ENCODE measurements at places on chromosomes 6 and 20.

- DNase-seq: no peak
Observed at GRCh38 chr6:56958481-56958880, 3.6 kb downstream of the BEND6 start.

DNA sequence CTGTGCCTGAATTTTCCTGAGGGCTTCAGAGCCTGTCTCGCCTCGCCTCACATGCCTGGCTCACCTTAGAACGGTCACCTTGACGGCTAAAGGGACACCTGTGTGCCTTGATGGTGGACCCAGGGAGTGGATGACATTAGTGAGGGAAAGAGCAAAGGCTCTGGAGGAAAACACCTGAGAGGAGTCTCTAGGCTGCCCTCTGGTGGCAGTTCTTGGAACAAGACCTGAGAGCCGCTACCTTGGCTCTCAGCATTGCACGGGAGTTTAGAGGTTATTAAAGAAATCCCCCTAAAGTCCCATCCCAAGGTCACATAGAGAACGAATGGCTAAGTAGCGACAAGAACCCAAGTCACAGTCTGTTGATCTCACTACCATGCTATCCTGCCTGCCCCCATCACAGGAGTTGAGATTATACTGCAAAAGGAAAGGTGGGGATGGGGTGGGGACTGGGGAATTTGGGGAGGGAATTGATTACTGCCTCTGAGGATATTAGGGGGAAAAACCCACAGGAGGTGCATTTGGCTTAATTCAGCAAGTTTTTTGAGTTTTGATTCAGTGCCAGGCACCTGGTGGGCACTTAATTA, 7.9 kb upstream of the CDSN start:
- DNase-seq: no peak

DNA sequence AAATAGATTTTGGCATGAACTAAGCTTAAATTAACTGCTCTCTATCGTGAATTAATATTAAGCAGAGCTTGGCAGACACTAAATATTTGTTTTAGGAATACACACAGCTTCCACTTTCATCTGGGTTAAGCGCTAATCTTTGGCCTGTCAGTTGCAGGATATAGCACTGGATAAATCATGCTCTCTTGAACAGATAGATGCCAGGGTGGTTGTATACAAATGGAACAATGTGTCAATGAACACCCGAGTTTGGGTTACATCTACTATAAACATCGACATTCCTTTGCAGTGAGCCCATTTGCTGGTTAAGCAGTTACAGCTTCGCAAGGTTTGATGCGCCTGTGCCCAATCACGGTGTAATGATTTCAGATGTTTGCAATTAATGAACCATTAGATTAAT, 338.2 kb upstream of the ZFP64 start:
- DNase-seq: no peak

DNA sequence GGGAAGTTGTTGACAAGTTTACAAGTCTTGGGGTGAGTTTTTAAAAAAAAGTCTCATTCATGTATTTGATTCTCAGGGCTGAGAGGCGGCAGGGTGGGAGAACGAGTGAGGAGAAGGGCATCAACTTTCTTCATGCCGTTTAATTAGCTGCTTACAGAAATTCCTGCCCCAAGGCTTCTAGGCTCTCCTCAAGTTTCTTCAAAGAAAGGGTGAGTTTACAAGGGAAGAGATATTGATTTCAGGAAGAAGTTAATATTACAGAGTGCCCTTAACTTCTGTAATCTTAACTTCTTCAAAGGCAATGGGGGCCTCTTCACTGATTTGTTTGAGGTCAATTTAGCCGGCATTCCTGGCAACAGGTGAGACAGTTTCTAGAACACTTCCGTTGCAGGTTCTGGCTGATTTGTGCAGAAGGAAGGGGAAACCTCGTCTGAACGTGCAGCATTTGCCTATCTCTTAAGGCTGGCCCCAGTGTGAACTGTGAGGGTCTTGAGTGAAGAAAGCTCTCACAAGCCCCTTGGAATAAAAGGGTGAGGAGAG, 3.4 kb upstream of the COL12A1 start:
- DNase-seq: no peak

DNA sequence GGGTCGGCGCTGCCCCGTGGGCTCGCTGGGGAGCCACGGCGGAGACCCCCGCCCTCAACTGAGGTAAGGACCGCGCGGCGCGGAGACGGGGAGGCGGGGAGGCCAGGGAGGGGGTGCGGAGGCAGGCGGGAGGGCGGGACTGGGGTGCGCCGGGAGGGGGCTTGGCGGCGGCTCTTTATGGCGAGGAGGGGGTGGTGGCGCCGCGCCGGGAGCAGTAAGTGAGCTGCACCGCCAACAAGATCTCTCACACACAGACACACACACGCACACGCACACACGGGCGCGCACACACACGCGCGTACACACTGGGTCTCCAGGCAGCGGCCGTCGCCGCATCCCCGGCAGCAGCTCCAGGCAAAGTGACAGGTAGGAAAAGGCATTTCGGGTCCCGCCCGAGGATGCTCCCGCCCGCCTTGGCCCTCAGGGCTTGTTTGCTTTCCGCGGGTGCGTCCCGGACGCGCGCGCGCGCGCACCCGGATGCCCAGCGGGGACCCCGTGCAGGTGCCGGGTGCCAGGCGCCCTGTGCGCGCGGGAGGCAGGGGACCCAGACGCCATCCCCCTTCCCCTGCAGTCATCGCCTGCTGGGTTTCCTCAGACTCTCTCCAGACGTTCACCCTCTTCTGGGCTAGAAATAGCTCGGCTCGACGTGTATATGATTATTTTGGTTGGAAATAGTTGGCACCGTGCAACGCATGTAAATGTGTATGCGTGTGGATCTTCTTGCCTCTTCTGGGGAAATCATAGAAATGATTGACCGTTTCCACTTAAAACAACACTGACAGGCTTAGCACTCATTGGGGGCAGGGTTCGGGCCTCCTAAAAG, at the start of gene PLCB4:
PLCB4 (plus strand) TSS at position 247 of the 823 bp plus-strand sequence. CDS start 238,728 bp downstream, outside the sequence.
- DNase-seq: peak; percentile 91

- DNase-seq: no peak
Observed at GRCh38 chr20:54407459-54407858, 67.9 kb upstream of the DOK5 start.

DNA sequence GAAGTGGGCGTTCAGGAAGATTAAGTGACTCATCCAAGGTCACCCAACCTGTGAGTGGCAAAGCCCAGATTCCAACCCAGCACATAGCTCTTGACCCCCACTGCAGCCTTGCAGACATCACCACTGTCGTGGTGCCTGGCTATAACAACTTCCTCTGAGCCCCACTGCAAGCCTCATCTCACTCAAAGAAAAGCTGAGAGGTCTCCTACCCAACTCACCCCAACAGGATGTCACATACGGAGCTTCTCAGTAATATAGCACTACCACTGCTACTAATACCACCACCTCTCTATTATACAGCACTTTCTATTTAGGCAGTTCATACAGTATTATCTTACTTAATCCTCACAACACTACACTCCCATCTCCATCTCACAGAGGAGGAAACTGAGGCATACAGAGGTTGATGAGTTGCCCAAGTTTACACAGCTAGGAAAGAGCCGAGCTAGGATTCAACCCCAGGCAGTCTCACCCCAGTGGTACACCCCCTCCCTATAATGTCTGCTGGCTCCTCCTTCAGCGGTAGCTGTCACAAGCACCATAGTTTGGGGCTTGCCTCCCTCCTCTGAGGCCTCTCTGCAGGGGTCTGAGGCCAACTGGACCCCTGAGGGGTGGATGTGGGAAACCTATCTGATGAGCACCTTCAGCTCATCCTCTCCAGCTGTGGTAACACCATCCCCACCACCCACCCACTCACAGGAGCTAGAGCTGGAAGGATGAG, 19.5 kb downstream of the TFEB start:
- DNase-seq: no peak

GRCh38 chr6:98787961-98788360, 46.4 kb upstream of the POU3F2 start:
- DNase-seq: no peak
